ENCODE measurements at places on chromosomes 2 and 18.

DNA sequence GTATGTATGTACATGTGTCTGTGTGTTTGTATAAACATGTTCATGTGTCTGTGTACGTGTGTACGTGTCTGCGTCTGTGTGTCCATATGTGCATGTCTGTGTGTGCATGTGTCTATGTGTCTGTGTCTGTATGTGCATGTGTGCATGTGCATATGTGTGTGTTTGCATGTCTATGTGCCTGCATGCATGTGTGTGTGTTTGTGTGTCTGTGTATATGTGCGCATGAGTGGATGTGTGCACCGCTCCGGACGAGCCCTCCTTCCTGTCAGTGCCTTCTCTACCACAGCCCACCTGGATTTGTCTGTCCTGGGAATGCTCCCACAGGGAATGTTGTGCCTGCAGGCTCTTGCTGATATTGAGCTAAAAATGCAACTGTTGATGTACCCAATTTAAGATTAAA, 113.3 kb upstream of the EPC2 start:
- no peak for DNase-seq

- no peak for DNase-seq
Measured at GRCh38 chr2:69686813-69687212, 43.3 kb upstream of the AAK1 start.

DNA sequence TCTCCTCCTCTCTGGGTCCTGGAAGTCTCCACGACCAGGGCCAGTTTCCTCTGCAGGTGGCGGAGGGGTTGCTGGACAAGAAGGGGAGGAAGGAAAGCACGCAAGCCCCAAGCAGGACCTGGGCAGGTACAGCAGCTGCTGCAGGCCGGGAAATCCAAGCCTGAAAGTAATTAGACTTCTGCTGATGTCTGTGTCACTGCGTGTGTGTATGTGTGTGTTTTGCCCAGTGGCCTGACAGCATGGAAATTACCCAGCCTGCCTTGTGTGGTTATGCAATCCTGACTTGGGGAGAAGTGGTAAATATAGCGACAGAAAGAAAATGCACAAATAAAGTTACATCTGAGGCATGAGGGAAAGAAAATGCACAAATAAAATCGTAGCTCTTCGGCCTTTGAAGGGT, 121.8 kb upstream of the ZBTB14 start:
- peak; percentile 3 for DNase-seq

DNA sequence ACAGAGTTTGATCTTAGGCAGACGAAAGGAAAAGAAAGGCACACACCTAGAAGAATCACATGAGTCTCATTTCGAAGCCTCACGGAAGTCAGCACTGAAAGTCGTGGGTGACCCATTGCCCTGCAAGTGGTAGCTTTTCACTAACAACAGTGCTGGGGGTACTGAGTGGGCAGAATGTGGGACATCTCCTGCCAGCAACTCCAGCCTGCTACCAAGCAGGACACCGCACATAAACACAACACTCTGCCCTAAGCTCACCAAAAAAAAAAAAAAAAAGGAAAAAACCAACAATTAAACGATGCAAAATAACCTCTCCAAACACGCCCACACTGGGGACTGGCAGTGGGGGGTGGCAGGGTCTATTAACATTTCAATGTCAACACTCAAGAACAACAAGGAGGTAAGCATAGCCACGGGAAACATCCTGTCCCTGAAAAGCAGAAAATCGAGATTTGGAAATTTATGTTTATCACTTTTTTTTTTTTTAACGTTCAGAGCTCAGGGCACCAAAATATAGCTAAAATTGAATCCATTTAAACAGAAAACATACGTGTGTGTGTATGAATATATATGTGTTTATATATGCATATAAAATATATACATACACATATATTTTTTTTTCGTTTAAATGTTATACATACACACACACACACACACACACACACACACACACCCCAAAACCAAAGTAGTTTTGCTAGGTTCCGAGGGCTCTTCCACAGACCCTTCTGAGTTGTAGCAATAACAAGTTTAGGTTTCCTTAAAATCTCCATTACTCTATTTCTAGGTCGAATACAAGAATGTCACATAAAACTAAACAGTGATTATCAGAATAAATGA, 2.2 kb downstream of the INO80D start:
- no peak for DNase-seq

DNA sequence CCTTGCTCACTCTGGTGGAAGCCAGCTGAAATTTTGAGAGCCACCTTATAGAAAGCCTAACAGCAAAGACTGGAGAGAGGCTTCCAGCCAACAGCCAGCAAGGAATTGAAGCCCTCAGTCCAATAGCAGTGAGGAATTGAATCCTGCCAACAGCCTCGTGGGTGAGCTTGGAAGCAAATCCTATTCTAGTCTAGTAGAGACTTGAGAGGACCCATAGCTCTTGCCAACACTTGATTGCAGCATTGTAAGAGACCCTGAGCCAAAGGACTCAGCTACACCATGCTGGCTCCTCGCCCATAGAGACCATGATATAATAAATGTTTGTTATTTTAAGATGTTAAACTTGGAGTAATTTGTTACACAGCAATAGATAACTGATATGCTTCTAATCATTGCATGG, 403.0 kb upstream of the TNP1 start:
- DNase-seq, result no peak

DNA sequence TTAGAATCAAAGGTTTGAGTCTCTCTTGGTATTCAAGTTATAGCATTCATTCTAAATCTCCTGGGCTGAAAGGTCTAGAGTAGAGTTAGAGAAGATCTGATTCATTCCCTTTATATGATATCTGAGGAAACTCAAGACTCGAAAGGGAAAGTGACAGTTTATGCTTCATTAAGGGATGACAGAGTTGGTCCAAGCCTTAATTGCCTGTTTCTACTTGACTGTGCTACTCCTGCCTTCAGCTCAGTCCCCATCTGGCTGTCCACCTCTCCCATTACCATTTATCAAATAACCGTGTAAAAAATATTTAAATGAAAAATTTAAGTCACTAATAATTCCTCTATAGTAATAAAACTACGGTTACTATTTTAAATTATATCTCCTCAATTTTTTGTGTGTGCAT, 537.1 kb upstream of the MEX3C start:
- DNase-seq, result no peak

DNA sequence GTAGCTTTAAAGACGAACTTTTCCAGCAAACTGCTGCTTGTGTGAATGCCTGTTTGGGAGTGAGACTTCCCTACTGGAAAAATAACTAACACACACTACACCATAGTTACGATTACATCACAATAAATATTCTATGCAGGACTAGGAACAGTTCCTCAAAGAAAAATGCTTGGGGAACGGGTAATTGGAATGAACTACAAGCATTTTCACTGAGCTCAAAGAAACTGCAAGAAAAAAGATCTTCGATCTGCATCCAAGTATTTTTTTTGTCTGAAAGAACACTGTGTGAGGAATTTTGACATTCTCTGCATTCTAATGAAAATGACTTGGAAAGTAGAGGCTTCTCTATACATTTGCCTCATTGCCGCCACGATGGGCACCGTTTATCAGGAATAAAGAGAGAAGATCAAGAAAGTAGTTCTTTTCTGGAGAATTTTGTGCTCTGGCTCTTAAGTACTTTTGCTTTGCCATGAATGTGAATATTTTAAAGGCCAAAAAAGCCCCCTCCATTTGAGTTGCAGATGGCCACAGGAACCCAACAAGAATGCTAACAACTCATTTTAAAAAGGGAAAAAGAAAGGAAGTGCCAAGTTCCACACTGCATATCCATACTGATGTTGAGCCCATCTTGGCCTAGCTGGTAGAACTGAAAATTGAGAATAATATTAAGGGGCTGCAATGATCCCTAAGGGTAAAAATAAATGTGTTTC, 13.6 kb downstream of the LYPD1 start:
- DNase-seq, result no peak
